ENCODE measurements at places on chromosomes 2 and 18.

- DNase-seq = no peak
These were observed 21.5 kb upstream of the GMCL1 start for GRCh38 chr2:69807821-69808540.

DNA sequence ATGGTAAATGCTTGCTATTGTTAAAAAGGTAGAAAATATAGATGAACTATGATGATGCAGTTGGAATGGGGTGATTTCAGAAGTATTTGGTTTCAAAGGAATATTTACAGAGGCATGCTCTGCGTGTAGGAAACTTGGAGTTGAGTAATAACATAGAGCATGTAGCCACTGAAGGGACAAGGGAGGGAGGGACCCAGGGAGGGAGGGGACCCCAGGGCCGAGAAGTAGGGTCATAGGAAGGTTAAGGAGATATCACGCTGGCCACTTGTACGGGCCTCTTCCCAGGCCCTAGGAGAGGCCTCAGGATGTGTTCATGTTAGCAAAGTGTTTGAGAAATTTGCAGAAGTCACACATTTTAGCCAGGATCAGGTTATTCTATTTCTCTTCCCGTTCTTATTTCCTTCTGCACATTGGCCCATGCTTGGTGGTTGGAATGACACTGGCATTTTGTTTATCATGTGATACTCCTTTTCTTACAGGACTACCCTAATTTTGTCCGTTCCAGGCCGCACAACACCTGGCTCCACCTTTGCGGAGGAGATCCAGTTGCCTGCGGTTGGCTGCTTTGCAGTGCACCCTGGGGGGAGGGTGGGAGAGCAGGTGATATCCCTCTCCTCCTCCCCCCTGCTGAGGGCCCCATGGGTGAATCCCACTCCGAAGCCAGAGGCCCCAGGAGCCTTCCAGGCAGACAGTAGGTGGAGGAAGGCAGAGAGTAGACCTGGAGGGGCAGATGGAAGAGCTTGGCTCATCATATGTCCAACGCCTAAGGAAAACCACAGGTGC is 16.9 kb upstream of the ACKR3 start:
- no peak for DNase-seq

DNA sequence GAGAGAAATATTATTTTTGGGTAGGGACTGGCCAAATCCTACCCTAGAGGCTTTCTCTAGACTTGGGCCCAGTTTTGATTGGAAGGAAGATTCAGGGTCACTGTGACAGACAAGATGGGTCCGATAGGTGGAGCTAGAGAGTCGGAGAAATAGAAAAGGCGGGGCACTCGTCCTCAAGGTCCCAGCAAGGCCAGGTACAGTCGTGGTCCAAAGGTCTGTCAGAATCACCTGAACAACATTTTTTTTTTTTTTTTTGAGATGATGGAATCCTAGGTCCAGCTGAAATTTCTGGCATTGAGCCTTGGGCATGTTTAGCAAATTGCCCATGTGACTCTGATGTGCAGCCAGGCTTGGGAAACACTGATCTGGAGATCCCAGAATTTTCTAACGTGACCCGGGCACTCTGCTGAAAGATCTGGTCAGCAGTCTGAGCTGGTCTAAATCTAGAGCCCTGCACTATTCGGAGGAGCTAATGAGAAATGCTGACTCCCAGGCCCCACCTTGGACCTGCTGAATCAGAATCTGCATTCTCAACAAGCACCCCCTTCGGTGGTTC is 23.0 kb upstream of the NTSR2 start:
- DNase-seq = peak; percentile 80

DNA sequence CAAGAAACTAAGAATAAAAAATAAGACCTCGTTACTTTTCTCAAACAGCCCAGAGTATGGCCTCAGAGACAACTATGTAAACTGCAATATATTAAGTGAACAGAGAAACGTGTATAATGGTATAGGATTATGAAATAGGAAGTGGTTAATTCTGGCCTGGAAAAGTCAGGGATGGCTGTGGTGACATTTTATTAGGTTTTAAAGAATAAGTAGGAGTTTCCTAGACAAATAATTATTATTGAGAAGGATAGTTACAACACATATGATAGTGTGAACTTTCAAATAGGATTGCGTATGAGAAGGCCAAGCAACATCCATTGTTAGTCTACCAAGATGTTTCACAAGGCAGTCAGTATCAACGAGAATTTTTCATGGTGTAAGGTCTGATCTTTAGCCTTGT is 244.1 kb downstream of the LPIN1 start:
- no peak for DNase-seq

DNA sequence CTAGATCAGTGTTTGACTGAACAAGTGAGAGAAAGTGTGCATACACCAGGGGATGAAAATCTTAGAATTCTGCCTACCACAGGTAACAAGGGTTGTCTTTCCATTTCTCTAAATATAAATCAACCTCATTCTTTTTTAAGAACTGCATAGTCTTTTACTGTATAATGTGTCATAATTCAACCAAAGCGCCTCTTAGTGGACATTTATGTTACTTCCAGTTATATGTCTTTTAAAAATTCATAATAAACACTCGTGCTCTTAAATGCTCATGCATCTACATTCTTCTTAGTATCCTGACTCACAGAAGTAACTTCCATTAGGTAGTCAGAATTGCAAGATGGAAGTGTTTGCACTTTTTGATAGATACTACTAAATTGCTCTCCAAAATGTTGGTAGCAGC is 76.2 kb downstream of the CHRNA1 start:
- no peak for DNase-seq

GRCh38 chr18:13614641-13615288 is 111.6 kb downstream of the FAM210A start:
- no peak for DNase-seq

GRCh38 chr2:46831051-46831868 is 84.3 kb downstream of the MCFD2 start:
- no peak for DNase-seq

- no peak for DNase-seq
These were observed 220.6 kb upstream of the LRRTM1 start for GRCh38 chr2:80525152-80525551.

GRCh38 chr2:104932243-104932642 is 78.3 kb downstream of the POU3F3 start:
- no peak for DNase-seq

DNA sequence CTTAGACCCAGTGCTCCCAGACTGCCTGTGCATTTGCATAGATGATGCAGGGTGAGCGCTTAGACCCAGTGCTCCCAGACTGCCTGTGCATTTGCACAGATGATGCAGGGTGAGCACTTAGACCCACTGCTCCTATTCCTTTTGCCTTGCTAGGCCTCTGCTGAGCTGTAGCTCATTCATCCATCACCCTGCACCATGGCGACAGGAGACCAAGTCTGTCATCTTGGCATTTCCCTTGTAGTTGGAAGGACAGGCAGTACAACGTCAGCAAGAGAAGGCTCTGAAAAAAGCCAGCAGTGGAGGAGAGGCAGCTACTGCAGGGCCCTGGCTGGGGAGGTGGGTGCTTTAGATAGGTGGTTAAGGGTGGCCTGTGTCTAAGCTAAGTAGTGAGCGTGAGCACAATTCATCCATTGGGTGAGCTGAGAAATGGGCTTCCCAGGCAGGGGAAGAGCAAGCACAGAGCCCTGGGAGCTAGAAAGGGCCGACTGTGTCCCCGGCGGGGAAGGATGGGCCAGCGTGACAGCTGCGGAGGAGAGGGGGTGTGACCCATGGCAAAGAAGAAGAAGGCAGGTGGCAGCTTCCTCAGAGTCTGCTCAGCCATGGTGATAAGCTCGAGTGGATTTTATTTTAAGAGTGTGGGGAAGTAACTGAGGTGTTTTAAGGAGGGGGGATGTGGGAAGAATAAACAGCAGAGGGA is 108.8 kb downstream of the LPIN1 start:
- DNase-seq = no peak

- no peak for DNase-seq
These were observed 53.9 kb downstream of the REEP1 start for GRCh38 chr2:86283411-86284030.

GRCh38 chr18:10354890-10355289 is 99.5 kb upstream of the APCDD1 start:
- no peak for DNase-seq

GRCh38 chr2:237529452-237530402 is 36.6 kb upstream of the PRLH start:
- DNase-seq = no peak

GRCh38 chr2:218334531-218334930 is 22.1 kb upstream of the CATIP start:
- DNase-seq = no peak

DNA sequence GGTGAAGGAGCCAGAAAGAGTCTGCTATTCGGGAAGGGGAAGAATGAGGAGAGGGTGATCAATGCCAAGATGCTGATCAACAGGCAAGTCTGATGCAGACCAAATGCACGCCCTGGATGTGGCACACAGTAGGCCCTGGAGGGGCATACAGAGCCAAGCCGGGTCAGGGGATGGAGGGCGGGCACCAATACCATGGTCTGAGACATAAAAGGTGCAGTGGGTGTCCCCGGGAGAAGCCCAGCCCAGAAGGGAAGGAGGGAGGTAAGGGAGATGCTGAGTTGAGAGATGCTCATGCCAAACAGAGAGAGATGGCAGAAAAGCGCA is 66.6 kb upstream of the ID2 start:
- no peak for DNase-seq

- peak; percentile 26 for DNase-seq
These were observed 42.8 kb downstream of the CCDC102B start for GRCh38 chr18:68840554-68841263.

DNA sequence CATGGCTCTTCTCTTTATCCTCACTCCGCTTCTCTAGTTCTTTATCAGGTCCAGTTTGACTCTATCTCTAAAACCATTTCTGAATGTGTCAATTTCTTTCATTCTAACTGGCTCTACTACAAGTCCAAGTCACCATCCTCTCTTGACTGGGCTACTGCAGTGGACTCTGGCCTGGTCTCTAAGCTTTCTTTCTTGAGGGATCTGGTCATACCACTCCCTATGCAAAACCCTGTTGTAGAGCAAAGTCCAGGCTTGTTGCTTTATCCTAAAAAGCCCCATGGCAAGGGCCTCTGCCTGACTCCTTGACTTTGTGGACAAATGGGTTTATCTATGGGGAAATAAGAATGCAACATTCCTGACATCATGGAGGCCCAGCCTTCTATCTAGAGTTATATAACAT is 87.1 kb downstream of the BCL2L11 start:
- no peak for DNase-seq

- DNase-seq = peak; percentile 82
These were observed 222.2 kb downstream of the C1D start for GRCh38 chr2:67840460-67841068.

DNA sequence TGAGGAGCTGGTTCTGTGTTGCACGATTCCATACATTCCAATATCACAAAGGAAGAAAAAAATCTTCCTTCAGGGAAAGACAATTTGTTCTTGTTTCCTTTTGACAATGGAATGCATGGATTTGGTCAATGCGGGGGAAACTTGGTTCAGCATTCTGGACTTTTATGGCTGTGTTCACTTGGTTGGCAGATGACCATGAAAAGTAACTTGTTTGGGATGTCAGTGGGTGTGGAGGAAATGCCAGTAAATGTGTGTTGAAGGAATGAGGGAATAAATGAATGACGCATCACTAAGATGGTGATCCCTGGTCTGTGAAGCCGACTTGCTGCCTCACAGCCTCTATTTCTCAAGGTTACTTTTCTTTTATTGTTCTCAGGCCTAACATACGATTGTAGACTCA is 53.7 kb downstream of the THUMPD2 start:
- DNase-seq = no peak

GRCh38 chr2:86344404-86344803 is 7.0 kb upstream of the REEP1 start:
- DNase-seq = no peak

DNA sequence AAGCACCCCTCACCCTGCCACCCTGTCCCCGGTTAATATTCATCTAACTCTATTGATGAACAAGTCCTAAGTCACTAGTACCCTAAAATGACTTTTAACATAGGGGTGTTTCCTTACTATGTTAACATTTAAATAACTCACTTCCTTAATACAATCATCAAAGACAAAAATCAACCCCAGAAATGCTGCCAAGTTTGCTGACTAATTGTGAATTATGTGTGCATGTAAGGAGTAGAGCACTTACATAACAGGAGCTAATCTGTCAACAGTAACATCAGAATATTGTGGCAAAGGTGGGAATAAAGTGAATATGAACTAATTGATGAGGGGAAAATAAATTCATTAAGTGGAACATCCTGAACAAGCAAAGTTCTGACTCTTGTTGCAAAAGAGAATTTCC is 81.4 kb upstream of the ERBB4 start:
- no peak for DNase-seq

DNA sequence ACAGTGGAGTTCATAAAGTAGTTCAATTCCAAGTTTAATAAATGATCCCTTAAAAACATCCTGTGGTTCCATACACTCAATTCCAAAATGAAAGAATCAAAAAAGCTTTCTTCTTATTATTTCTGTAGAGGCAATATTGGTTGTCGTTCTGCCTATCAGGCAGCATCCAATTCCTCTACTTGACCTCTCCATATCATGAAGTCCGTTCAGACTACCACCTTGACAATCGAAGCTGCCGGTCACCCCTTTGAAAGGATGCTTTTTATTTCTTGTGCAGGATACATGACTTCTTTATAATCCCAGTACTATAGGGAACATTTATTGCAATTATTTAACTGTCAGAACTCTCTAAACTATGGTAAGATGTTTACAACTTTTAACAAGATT is 3.3 kb upstream of the KCTD1 start:
- DNase-seq = no peak

DNA sequence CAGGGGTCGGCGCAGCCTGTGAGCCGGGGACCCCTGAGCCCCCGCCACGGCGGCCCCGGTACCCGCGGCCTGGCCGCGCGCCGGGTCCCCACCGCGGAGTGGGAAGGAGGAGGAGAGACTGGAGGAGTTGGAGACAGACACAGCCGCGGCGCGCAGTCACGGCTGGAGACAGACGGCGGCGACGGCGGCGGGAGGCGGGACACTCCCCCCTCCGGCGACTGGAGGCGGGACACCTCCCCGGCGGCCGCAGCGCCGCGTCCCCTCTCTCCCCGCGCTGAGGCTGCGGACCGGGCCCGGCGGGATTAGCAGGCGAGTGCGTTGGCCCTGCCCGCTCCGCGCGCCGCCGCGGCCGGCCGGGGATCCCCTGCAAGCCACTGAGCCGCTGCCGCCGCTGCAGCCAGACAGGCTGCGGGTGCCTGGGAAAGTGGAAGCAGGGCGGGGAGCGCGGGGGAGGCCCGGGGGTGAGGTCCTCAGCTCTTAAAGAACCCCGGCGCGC is 1.0 kb upstream of the LDLRAD4 start:
- peak; percentile 43 for DNase-seq

GRCh38 chr2:10303181-10303693 is 533 bp downstream of the HPCAL1 start:
- no peak for DNase-seq

- DNase-seq = no peak
These were observed 156.1 kb upstream of the HNRNPA3 start for GRCh38 chr2:177056481-177056929.

DNA sequence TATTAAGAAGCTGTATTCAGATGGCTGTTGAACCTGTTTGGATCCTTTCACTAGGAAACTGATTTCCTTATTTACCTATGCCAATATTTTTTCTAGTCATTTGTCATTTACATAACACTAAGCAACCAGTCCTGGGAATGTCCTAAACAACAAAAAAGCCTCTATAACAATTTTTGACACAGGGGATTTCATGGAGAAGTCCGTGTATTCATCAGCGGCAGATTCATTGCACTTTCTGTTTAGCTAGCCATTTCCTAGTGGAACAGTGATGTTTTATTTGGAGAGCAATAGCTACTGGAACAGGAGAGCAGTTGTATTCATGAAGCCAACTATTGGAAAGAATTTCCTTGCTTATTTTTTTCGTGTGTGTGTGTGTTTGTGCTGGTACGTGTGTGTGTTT is 604.3 kb upstream of the POU3F3 start:
- no peak for DNase-seq

- no peak for DNase-seq
These were observed 1.0 kb downstream of the VSNL1 start for GRCh38 chr2:17541531-17541950.
